Right hindlimb (tissue), 1 donor: ENCODE measurements at places on chromosomes 4 and X.

GRCh38 chrX:40483502-40483901 lies 97.3 kb upstream of the ATP6AP2 start:
- no peak for DNase-seq

DNA sequence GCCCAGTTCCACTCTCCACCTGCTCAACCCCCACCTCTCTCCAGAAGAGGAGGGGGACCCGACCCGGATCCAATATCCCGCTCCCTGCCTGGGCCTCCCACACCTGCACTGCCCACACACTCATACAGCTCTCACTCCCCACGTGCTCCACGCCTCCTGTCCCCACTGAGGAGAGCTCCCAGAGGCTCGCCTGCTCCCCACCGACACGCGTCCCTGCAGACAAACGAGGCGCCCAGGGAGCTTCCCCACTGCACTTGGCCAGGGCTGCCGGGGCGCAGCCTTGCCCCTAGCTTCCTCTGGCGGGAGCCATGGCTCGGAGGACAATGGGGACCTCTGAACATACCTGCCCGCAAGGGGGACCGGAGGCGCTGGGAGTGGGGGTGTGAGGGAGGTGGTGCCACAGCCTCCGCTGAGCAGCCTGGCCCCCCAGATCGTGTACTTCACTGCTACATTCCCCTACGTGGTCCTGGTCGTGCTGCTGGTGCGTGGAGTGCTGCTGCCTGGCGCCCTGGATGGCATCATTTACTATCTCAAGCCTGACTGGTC lies 5.0 kb downstream of the SLC6A8 start:
- DNase-seq: no peak

GRCh38 chr4:152708361-152708760 lies 28.6 kb upstream of the TMEM154 start:
- DNase-seq: no peak

- no peak for DNase-seq
These were observed 183.5 kb upstream of the ANXA10 start for GRCh38 chr4:167908816-167909215.

DNA sequence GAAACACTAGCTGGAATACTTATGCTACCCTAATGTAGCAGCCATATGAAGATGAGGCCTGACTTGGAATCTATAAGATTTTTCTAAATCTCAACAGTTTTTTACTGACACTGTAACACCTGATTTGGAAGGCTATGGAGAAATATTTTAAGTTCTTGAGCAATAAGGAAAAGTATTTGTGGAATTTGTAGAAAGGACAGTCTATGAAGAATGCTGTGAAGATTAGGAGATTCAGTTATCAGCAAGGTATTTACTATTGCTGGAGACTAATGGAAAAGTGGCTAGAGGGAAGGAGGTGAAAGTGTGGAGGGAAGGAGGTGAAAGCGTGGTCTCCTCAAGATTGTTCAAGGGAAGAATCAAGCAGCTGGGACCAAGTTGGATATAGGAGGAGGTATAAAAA lies 190.0 kb upstream of the EMCN start:
- DNase-seq: no peak

DNA sequence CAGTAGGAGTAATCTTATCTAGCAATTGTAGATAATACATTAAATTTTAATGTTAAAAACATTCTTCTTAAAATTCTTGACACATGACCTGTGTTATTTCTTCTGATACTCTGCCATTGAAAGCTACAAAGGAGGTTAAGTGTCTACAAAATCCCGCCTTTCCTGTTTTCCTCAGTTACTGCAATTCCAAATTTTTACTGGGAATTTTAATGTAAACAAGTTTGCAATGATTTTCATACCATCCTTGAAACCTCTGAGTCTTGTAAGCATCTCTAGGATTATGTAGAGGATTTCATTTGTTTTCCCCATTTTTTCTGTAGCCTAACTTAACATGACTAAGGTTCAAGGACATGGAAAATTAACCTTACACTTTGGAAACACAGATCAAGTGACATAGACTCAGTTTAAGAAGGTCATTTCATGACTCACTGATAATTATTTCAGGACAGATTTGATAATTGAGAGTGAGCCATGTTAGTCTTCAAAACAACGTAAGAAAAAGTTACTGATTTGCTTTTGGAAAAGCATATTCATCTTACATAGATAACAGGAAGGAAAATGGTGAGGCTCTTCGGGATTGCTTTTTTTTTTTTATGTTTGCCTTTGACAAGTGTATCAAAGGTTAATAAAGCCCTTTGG lies 39.6 kb upstream of the PDLIM5 start:
- no peak for DNase-seq

GRCh38 chr4:37599092-37599790 lies 86.9 kb downstream of the RELL1 start:
- DNase-seq: no peak

DNA sequence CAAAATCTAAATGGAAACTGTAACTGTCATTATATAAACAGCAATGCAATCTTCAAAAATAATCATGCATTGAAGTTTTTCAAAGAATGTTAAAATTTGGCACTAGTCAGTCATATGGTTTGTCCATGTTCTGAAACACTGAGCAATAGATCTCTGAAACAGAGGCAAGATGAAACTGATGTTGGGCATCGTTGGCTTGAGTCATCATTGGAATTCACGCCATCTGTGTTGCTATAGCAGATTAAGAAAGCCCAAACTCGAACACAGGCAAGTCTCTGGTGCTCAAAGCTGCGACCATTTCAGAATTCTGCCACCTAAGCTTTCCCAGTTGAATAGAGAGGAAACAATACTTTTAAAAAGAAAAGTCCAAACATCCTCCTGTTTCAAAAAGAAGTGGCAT lies 114.1 kb upstream of the PPARGC1A start:
- no peak for DNase-seq

DNA sequence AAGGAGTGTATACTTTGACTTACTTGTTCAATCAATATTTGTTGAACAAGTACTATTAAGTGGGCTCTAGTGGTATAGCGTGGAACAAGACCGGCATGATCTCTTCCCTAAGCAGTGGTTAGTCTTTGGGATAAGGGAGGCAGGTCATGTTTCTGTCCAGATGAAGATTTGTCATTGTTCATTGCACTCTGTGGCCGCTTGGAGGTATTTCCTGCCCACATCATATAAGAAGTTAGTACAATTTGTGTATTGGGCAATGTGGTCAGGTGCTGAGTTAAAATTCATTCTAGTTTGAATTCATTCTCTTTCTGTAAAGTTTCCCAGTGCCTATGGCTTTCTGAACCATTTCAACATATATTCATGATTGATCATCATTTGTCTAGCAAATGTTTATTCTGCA lies 101.1 kb upstream of the SHISA3 start:
- DNase-seq: no peak

- DNase-seq: no peak
These were observed 35.4 kb downstream of the TMEM131L start for GRCh38 chr4:153501578-153501977.
